ENCODE measurements at places on chromosomes 2 and 18.

DNA sequence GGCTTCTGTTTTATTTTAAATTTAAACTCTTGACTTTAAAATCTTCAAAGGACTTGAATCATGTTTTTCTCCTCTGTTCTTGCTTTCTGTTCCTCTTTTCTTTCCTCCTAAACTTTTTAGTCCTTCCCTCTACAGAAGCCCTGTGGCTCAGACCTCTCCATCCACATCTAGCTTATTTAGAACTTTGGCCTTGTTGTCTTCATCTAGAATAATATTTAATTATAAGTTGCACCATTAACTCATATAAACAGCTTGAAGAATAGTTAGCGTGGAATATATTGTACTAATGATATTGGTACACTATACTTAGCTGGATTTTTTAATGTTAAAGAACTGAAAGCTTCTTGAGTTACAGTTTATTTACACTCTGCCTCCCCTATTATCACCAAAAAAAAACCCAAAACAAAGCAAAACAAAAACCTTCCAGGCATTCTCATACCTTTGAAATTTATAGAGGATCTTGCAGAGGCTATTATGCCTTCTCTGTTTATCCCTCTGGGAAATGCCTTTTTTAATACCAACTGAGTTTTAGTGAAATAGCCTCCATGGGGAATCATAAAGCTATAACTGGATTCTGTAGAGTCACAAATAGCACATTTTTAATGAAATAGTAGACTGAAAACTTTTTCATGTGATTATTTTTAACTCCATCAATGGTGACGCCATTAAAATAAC is 9.2 kb upstream of the CCDC141 start:
- DNase-seq: no peak

DNA sequence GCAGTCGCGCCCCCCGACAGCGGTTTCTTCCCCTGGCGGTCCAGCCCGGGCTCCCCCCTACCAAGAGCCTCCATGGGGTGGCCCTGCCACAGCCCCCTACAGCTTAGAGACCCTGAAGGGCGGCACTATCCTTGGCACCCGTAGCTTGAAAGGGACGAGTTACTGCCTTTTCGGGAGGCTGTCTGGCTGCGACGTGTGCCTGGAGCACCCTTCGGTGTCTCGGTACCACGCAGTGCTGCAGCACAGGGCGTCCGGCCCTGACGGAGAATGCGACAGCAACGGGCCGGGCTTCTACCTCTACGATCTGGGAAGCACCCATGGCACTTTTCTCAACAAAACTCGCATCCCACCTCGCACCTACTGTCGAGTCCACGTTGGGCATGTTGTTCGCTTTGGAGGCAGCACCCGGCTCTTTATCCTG is 475 bp downstream of the SLC4A1AP start:
- DNase-seq: no peak

DNA sequence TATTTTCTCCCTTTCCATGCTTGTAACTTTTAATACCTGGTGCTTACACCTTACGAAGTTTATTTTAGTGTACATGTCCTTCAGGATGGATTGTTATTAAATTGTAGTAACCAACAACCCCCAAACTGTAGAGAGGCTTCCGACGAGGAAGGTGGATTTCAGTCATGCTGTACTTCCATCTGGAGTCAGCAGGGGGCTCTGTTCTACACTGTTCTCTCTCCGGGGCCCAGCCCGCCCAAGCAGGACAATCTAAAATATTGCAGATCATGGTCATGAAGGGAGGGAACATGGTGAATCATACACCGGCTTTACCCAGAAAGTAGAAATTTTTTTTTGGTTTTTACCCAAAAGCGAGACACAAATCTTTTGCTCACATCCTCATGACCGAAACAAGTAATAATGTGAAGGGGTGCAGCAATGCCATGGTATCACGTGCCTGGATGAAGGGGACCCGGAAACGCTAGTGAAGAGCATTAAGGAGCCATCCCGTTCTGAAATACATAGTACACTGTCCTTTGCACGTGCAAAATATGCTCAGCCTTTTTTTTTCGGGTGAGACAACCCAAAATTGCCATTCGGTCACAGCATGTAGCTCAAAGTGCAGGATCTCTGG is 884.8 kb downstream of the EPHA4 start:
- peak; percentile 58 for DNase-seq

GRCh38 chr2:69659349-69659748 is 15.8 kb upstream of the AAK1 start:
- DNase-seq: no peak

- DNase-seq: no peak
Observed at GRCh38 chr2:164275659-164276058, 345.6 kb downstream of the GRB14 start.

- no peak for DNase-seq
Observed at GRCh38 chr18:58284699-58285448, 240.8 kb downstream of the NEDD4L start.
